Activated CD4-positive, alpha-beta T cell treated with anti-CD3 and anti-CD28 coated beads for 1 hour (primary cell): ENCODE measurements at places on chromosomes 11 and 22.

- no peak for DNase-seq
These were observed 15.2 kb downstream of the KRTAP5-5 start for GRCh38 chr11:1644601-1645356.

GRCh38 chr11:36774603-36775002 is 176.6 kb upstream of the RAG2 start:
- no peak for DNase-seq

GRCh38 chr11:3016861-3017260 is 24.7 kb upstream of the NAP1L4 start:
- DNase-seq: no peak

DNA sequence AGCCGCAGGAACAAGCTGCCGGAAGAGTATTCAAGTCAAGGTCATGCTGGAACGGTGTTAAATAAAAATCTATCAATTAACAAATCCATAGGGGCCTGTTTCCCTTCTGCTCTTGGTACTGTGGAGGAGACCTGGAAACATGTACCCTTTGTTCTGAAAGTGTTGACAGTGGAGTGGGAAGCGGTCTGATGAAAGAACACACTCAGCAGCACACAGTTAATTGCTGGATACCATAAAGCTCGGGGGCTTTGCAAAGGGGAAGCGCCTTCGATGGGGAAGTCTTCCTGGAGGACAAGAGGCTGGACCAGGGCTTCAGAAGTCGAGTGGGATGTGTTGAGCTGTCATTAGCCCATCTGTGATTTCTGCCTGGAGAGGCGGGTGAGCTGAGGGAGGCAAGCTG is 112.5 kb upstream of the CLPB start:
- no peak for DNase-seq

- no peak for DNase-seq
These were observed 3.0 kb upstream of the MRGPRD start for GRCh38 chr11:68983801-68984200.

- DNase-seq: no peak
These were observed 70.4 kb downstream of the MYO7A start for GRCh38 chr11:77198440-77198849.

GRCh38 chr11:87724358-87724757 is 450.9 kb downstream of the RAB38 start:
- no peak for DNase-seq

DNA sequence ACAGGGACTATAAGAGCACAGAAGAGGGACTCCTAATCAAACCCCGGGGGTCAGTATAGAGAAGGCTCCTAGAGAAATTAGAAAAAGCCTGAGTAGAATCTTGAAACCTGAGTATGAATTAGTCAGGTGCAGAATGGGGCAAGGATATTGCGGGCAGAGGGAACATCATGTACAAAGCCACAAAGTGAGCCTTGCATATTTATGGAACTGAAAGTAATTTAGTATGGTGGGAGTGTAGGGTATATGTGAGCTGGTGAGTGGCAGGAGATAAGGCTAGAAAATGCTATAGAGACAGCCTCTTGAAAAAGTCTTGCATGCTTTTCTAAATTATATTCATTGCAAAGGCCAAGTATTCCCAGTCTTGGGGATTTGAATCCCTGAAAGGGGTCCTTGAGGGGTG is 93.7 kb downstream of the STIM1 start:
- no peak for DNase-seq

DNA sequence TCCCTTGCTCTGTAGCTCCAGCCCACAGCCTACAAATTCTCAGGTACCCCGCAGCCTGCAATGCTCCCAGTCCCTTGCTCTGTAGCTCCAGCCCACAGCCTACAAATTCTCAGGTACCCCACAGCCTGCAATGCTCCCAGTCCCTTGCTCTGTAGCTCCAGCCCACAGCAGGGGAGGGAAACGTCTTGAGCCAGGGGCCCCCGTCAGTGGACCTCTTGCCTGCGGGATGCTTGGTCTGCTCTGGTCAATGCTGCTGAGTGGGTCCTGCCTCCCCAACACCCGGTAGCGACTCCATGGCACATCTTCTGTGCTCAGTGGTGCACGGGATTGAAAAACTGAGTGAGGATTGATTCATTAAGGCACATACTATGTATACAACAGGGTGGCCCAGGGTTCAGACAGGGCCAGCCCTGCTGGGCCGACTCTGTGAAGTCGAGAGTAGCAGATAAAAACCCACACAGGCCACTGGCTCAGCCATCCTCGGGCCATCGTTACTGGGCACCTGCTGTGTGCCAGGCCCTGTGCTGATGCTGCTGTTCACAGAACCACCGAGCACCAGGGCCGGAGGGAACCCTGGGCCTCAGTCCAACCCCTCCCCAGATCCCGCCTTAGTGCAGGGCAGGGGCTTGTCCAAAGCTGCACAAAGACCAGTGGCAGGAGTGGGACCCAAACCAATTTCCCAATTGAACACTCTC is 69.7 kb downstream of the MYO7A start:
- no peak for DNase-seq

- DNase-seq: no peak
These were observed 158.5 kb downstream of the ADAMTS15 start for GRCh38 chr11:130606781-130607511.

DNA sequence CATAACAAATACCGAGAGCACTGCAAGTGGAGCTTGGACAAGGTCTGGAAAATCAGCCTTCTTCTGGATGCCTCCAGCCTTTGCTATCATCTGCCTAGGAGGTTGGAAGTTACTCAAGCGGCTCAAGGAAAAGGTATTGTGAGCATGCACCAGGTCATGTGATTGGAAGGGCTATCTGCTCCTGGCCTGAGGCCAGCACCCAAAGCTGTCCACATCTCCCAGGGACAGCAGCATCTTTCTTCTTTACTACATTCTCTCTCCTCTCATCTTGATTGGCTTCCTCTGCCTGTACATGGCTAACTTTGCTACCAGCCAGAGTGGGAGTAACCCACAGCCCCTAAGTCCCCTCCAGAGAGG is 44.2 kb upstream of the AMPD3 start:
- no peak for DNase-seq

DNA sequence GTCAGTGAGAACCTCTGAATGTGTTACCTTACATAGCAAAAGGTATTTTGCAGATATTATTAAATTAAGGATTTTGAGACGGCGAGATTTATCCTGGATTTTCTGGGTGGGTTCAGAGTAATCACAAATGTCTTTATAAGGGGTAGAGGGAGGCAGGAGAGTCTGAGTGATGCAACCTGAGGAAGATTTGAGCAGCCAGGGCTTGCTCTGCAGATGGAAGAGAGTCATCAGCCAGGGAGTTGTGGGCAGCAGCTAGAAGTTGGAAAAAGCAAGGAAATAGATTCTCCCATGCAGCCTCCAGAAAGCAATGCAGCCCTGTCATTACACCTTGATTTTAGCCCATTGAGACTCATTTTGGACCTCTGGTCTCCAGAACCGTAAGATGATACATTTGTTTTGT is 4.1 kb upstream of the WDR74 start:
- no peak for DNase-seq

DNA sequence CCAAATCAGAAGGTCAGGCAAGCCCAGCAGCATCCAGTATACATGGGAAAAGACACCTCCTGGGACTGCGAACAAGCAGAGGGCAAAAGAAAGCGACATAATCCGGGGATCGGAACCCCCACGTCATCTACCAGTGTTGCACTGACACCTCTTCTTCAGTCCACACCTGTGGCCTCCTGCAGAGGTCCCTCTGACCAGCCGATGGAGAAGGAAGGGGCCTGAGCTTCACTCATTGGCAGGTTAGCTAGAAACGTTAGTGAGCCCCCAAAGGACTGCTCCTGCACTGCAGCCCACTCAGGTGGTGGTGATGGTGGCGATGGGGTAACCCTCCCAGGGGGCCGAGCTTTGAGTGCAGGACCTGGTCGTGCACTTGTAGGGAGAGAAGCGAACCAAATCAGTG is 22.1 kb downstream of the ASCL2 start:
- no peak for DNase-seq

DNA sequence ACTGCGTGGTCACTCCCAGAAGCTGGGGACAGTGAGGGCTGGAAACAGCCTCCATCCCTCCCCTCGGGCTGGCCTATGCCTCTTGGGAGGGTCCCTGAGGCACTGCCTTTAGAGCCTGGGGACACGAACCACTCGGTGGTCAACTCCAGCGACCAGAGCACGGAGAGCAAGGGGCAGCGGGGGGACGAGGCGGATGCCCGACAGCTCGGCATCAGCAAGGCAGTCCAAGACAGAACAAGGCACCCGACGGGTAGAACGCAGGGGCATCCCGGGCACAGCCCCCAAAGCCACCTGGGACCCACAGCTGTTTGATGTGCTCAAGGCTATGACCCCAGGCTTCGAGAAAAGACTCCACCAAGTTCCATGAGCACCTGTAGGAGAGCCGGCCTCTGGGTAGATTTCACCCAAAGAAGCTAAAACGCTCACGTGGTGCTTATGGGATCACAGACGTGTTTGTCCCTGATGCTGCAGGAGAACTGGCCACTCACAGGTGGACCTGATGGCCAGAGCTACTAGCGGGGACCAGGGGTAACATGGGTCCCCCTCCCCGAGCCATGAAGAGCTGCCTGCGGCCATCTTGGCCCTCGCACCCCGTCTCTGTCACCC is 510 bp upstream of the LSP1 start:
- DNase-seq: no peak

- no peak for DNase-seq
These were observed 20.6 kb upstream of the PRDM10 start for GRCh38 chr11:130023204-130023603.

DNA sequence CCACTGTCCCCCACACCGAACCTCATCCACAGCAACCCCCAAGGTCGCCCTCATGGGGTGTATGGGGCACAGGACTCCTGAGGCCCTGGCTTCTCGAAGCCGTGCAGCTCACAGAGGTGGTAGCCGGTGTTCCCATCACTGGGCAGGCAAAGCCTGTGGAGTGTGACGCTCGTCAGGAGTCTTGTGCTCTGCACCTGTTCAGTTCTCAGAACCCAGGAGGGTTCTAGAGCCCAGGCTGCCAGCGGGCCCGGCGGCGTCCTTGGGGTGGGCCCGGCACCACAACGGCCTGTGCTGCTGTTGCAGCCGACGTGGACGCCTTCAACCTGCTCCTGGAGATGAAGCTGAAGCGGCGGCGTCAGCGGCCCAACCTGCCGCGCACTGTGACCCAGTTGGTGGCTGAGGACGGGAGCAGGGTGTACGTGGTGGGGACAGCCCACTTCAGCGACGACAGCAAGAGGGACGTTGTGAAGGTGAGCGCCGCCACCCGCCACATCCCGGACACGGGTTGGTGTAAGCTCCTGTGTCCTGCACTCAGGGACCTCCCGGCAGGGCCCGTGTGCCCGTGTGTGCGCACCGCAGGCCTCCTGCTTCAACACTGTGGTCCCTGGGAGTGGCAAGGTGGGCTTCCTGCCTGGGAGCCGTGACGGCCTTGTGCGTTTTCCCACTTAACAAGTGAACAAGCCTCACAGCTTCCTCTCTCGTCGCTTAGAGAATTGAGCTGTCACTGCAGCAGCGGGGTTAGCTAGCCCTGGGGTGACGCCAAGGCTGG is 6.6 kb upstream of the SELENOO start:
- DNase-seq: no peak

DNA sequence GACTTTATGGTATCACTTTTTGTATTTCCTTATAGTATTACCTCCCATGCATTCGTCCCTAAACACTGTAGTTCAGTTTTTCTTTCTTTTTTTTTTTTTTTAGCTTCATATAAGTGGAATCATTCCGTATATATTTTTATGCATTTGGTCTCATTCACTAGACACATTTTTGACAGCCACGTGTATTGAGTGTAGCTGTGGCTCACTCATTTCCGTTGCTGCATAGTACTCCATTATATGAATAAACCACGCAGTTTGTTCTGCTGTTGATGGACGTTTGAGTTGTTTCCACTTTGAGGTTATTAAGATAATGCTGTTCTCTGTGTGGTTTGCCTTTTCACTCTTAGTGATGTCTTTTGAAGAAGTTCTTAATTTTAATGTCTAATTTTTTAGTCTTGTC is 8.4 kb downstream of the APLP2 start:
- DNase-seq: no peak

GRCh38 chr11:2774173-2775082 is 74.6 kb upstream of the KCNQ1OT1 start:
- peak; percentile 6 for DNase-seq

DNA sequence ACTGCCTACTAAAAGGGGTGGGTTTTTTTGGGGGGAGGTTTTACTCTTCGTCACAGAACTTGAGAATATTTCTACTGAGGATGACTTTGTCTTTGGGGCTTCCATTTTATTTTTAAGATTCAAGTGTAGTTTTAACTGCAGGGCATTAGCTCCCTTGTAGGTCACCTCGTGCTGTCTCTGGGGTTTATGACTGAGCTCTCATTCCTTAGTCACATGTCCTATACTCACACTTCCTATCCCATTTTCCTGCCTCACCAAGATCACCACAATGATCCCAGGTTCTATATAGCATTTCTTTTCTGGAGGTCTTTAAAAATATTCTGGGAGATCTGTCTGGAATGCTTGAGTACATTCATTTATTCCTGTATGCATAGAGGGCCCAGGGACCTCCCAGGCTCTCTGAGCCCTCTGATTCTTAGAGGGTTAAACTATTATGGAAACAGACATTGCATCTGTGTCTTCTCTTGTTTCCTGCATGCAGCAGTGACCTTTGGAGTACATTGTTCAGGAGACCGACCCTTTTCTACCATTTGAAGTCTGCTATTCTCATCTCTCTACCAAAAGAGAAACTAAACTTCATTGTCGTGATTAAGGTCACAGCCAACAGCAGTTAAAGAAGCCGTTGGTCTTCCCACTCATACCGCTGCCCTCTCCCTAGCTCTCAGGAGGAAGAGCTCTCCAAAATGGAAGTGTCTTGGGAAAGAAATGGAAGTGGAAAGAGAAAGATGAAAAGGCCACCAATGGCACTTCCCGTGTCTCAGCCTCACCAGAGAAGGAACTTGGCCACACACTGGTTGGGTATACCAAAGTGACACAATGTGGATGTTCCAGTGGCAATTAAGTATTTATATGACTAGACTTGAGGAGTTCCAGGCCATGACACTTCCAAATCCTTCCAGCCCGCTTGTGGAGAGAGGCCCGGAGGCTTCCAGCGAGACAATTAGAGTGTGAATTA is 77.5 kb downstream of the ZBTB16 start:
- no peak for DNase-seq

GRCh38 chr11:133559833-133560471 is 27.7 kb upstream of the OPCML start:
- DNase-seq: no peak

DNA sequence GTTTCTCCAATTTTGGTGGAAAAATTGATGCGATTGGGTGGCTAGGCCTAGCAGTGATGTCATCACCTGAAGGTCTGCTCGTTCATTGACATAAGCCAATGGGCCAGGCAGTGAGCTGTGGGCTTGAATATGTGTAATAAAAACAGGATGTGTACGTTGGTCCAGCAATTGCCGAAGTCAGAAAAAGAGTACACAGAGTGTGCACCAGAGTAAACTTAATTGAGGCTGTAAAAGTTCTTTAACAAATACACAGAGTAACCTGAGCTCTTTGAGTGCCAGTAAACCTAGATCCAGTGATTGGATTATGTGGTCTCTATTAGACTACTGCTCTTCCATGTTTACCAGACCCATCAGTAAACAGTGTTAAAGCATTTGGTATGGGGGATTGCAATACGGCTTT is 13.0 kb upstream of the GLYATL1 start:
- DNase-seq: no peak
